ENCODE measurements at places on chromosomes 1 and 21.
A peak's percentile ranks its signal among the peaks of the same experiment; 100 is the strongest.

DNA sequence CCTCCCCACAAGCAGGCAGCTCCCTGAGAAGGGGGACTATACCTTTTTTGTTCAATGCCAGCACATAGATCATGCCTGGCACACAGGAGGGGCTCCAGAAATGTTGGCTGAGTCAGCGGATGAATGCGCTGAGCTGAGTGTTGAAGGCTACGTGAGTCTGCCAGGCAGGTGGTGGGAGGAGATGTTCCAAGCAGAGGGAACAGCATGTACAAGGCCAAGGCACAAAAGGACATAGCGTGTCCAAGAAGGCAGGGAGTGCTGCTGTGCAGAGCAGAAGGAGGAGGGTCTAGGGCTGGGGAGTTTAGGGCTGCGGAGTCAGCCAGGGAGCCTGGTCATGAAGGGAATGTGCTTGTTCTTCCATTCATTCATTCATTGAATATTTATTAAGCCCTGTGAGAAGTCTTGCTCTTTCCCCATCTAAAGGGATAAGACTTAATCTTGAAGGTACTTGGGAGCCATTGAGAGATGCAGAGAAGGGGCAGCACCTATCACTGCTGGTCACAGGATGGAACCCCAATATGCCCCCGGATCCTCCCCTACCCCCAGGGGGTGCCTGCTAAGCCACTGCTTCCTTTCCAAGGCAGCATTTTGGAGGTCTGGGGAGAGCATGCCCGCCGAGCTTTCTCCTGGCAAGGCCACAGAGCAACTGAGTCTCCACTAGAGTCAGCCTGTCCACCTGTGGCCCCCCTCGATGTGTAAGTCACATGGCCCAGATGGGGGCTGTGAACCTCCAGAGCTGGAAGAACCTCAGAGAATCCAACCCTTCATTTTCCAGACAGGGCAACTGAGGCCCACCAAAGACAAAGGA, 31.2 kb upstream of the LAPTM5 start:
- no peaks in the 10 kb centered on the region for H3K4me1 ChIP-seq
- no peaks in the 10 kb centered on the region for H3K27me3 ChIP-seq
- no peak overlapping the region for H3K27ac ChIP-seq
- H3K36me3 ChIP-seq: no peaks in the 10 kb centered on the region

DNA sequence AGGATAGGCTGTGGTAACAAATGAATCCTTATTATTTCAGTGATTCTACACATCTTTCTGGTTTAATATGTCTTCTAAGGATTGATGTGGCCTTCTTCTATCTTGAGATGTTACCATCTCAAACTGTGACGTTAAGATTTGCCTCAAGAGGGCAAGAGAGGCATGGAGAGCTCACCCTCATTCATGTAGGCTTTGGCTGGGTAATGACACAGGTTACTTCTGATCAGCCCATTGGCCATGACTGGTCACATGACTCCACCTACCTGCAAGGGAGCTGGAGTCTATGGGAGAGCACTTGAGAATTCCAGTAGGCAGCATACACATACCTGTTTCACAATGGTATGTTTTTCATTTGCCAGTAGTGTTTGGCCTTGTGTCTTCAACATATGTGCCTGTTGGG, 30.0 kb downstream of the CACHD1 start:
- H3K4me3 ChIP-seq: no peak overlapping the region
- H3K36me3 ChIP-seq: peaks cover 3% of the 10 kb centered on the region
- H3K4me1 ChIP-seq: peaks cover 29% of the 10 kb centered on the region
- no peaks in the 10 kb centered on the region for H3K27me3 ChIP-seq
- no peak overlapping the region for H3K27ac ChIP-seq

DNA sequence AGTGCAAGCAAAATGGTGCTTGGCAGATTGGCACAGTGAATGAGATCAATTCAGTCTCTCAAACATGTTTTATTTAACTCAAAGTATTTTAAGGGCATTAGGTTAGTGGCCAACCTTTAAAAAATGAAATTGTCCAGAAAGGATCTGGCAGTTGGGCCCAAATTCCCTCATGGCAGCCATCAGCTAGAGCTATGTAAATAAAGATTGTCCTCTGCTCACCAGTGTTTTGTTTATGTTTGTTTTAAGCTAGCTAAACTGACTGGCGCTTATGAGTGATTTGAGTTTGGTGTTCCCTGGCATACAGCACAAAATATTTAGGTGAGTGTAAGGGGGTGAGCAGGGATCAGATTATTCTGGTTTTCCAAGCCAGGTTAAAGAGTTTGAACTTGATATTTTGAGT, 18.1 kb downstream of the HDAC1 start:
- H3K27me3 ChIP-seq: no peaks in the 10 kb centered on the region
- DNase-seq: no peak
- H3K4me1 ChIP-seq: no peaks in the 10 kb centered on the region
- H3K27ac ChIP-seq: no peak overlapping the region

- H3K4me3 ChIP-seq: no peak overlapping the region
- H3K27me3 ChIP-seq: no peaks in the 10 kb centered on the region
- H3K4me1 ChIP-seq: no peaks in the 10 kb centered on the region
- H3K27ac ChIP-seq: no peak overlapping the region
- H3K36me3 ChIP-seq: peaks cover 35% of the 10 kb centered on the region
Observed at GRCh38 chr1:42853116-42853884, 6.9 kb downstream of the ZNF691 start.

- H3K4me3 ChIP-seq: no peak overlapping the region
- H3K36me3 ChIP-seq: no peaks in the 10 kb centered on the region
- no peak for DNase-seq
Observed at GRCh38 chr1:2186901-2187300, 7.7 kb downstream of the FAAP20 start.

DNA sequence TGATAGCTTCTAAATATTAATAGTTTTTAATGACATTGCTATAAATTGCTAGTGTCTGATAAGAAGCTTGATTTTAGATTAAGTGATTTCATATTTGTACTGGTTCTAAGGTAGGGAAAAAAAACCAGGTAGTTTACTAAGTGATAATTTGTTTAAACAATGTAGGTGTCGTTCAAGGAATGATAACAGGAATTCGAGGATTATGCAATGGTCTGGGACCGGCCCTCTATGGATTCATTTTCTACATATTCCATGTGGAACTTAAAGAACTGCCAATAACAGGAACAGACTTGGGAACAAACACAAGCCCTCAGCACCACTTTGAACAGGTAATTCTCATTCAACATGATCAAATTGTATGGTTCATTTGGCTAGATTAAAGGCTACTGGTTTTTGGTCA, 52.4 kb downstream of the SASS6 start:
- DNase-seq: no peak
- no peak overlapping the region for H3K27ac ChIP-seq
- H3K36me3 ChIP-seq: peaks cover 34% of the 10 kb centered on the region
- no peaks in the 10 kb centered on the region for H3K4me1 ChIP-seq

GRCh38 chr1:183834568-183834967, 29.6 kb downstream of the RGL1 start:
- no peak overlapping the region for H3K27ac ChIP-seq
- no peaks in the 10 kb centered on the region for H3K4me1 ChIP-seq
- DNase-seq: no peak
- H3K4me3 ChIP-seq: no peak overlapping the region

DNA sequence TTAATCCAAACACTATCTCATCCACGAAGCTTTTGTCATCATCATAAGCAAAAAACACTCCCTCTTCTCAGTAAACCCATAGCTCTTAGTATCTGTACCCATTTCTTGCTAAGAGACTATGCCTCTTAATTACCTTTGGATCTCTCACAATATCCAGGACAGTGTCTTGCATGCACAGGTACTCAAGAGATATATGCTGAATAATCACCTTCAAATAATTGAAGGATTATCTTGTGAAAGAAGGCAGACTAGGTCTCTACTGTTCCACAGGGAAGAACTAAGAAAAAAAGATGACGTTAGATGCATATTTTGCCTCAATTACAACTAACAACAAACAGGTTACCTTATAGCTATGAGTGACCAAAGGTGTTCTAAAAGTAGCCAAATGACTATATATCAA, 11.5 kb downstream of the FOXJ3 start:
- no peaks in the 10 kb centered on the region for H3K36me3 ChIP-seq
- no peaks in the 10 kb centered on the region for H3K27me3 ChIP-seq
- H3K27ac ChIP-seq: no peak overlapping the region
- no peaks in the 10 kb centered on the region for H3K4me1 ChIP-seq
- no peak overlapping the region for H3K4me3 ChIP-seq

- no peaks in the 10 kb centered on the region for H3K36me3 ChIP-seq
- no peak overlapping the region for H3K4me3 ChIP-seq
- no peak overlapping the region for H3K27ac ChIP-seq
- no peaks in the 10 kb centered on the region for H3K27me3 ChIP-seq
Observed at GRCh38 chr1:177315261-177315660, 144.5 kb downstream of the BRINP2 start.

- no peaks in the 10 kb centered on the region for H3K36me3 ChIP-seq
- no peak overlapping the region for H3K4me3 ChIP-seq
- DNase-seq: no peak
- no peak overlapping the region for H3K27ac ChIP-seq
- H3K27me3 ChIP-seq: no peaks in the 10 kb centered on the region
Observed at GRCh38 chr1:85278853-85279314, 2.5 kb upstream of the BCL10 start.

DNA sequence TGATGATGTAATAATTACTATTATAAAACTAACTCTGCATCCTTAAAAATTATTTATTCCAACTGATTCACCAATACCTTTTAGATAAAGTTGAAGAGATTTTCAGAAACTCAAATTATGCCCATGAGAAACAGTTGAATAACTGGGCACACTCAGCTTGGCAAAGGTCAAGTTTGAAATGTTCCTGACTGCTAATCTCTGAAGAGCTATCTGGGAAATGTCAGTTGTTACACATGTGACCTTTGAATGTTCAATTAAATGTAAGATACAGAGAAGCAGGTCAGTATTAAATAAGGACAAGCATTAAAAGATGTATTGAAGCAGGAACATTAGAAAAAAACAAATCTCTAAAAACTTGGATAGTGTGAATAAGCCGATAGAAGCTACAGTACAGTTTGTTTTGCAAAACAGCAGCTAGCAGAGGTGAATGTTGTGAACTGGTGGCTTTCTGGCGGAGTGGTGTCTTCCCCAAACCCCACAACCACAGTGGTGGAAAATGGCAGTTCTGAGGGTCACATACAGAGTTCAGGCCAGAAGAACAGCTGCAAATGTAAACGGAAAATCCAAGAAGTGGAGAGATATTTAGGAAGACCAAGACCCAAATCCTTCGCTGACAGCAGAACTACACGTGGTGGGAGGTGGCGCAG, 61.9 kb upstream of the SLC5A9 start:
- H3K27me3 ChIP-seq: no peaks in the 10 kb centered on the region
- H3K4me3 ChIP-seq: no peak overlapping the region
- DNase-seq: no peak
- no peak overlapping the region for H3K27ac ChIP-seq

DNA sequence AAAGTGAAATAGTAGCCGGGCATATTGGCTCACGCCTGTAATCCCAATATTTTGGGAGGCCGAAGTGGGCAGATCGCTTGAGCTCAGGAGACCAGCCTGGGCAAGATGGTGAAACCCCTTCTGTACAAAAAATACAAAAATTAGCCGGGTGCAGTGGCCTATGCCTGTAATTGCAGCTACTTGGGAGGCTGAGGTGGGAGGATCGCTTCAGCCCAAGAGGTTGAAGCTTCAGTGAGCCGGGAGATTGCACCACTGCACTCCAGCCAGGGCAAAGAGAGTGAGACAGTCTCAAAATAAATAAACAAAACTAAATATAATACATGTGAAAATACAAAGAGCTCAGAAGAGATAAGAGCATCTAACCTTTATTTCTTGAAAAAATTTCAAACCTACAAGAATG, 2.3 kb upstream of the MSTO1 start:
- peaks cover 8% of the 10 kb centered on the region for H3K36me3 ChIP-seq
- no peak overlapping the region for H3K4me3 ChIP-seq
- H3K27ac ChIP-seq: no peak overlapping the region
- DNase-seq: no peak

DNA sequence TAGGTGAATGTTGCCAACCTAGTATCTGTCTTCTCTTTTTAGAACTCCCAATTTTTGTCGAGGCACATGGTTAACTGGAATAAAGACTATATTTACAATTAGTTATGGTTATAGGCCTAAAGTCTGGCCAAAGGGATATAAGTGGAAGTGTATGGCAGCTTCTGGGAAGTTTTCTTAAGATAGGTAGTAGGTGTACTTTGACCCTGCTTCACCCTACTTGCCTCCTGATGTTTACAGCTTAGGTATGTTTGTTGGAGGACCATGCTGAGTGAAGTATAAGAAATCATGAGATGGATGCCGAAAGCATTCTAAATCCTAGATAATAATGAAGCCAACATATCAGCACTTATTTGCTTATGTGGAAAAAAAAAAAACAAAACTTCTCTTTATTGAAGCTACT, 272.1 kb downstream of the S1PR1 start:
- H3K27me3 ChIP-seq: no peaks in the 10 kb centered on the region
- H3K4me1 ChIP-seq: no peaks in the 10 kb centered on the region
- H3K4me3 ChIP-seq: no peak overlapping the region

GRCh38 chr1:92442351-92442750, 44.4 kb downstream of the GFI1 start:
- DNase-seq: no peak
- no peaks in the 10 kb centered on the region for H3K4me1 ChIP-seq
- H3K27ac ChIP-seq: no peak overlapping the region
- H3K27me3 ChIP-seq: no peaks in the 10 kb centered on the region

GRCh38 chr21:31905503-31906451, 33.0 kb downstream of the HUNK start:
- H3K27ac ChIP-seq: no peak overlapping the region
- H3K4me1 ChIP-seq: peaks cover 21% of the 10 kb centered on the region
- H3K4me3 ChIP-seq: no peak overlapping the region
- H3K36me3 ChIP-seq: no peaks in the 10 kb centered on the region
- no peak for DNase-seq

DNA sequence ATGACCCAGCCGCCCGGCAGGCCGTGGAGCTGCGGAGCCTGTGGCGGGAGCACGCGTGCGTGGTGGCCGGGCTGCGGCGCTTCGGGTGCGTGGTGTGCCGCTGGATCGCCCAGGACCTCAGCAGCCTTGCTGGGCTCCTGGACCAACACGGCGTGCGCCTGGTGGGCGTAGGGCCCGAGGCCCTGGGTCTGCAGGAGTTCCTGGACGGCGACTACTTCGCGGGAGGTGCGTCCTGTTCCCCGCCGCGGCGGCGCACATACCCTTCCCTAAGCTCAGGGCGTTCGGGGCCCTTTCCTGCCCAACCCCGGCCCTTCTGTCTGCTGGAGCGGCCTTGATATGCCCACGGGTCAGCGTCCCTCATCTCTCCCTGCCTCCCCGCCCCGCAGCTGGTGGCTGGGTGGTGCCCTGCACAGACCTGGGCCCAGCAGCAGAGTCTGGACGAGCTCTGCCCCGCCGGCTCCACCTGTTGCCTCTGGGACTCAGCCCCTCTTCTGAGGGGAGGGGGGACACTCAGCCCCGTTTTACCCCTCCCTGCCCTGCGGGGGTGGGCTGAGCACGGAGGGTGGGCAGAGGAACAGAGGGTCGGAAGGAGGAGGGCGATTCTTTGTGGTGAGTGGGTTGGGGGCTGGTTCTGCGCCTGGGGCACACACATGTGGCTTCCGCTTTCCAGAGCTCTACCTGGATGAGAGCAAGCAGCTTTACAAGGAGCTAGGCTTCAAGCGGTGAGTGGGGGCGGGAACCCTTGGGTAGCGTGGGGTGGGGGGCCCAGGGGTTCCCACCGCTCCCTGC, 688 bp downstream of the PRXL2B start:
- H3K36me3 ChIP-seq: no peaks in the 10 kb centered on the region
- H3K4me3 ChIP-seq: peak overlapping the region; percentile 88
- peaks cover 25% of the 10 kb centered on the region for H3K4me1 ChIP-seq
- no peak overlapping the region for H3K27ac ChIP-seq
- DNase-seq: no peak
- no peaks in the 10 kb centered on the region for H3K27me3 ChIP-seq

GRCh38 chr1:223258751-223259198, 105.2 kb downstream of the SUSD4 start:
- no peak overlapping the region for H3K27ac ChIP-seq
- H3K4me3 ChIP-seq: no peak overlapping the region
- H3K27me3 ChIP-seq: no peaks in the 10 kb centered on the region
- H3K36me3 ChIP-seq: no peaks in the 10 kb centered on the region
